ENCODE measurements at places on chromosomes 2 and 18.

- DNase-seq: no peak
These were observed 484.8 kb upstream of the ID2 start for GRCh38 chr2:8197101-8197500.

- no peak for DNase-seq
These were observed 26.6 kb downstream of the SPTBN1 start for GRCh38 chr2:54482715-54483114.

DNA sequence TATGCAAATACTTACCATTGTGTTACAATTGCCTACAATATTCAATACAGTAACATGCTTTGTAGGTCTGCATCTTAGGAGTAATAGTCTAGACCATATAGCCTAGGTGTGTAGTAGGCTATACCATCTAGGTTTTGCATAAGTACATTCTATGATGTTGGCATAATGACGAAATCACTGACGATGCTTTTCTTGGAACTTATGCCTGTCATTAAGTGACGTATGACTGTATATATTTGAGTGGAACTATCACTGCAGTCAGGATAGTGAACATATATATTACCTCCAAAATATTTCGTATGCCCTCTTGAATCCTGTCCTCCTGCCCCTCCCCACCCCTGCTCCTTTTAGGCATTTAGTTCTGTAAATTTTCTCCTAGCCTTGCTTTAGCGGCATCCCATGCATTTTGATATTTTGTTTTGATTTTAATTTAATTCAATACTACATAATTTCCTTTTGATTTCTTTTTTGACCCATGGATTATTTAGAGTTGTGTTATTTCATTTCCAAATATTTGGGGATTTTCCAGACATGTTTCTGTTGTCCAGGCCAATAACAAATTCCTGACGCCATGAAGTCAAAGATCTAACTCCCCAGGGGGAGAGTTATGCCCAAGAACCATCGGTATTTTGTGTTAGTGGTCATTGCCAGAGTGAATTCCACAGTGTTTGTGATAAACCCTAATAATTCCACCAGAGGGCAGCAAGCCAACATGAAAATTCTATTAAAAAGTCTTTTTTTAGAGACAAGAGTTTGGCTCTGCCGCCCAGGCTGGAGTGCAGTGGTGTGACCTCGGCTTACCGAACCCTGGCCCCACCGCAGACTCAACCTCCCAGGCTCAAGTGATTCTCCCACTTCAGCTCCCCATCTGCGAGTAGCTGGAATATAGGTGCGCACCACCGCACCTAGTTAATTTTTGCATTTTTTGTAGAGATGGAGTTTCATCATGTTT lies 24.2 kb upstream of the CASP8 start:
- no peak for DNase-seq

DNA sequence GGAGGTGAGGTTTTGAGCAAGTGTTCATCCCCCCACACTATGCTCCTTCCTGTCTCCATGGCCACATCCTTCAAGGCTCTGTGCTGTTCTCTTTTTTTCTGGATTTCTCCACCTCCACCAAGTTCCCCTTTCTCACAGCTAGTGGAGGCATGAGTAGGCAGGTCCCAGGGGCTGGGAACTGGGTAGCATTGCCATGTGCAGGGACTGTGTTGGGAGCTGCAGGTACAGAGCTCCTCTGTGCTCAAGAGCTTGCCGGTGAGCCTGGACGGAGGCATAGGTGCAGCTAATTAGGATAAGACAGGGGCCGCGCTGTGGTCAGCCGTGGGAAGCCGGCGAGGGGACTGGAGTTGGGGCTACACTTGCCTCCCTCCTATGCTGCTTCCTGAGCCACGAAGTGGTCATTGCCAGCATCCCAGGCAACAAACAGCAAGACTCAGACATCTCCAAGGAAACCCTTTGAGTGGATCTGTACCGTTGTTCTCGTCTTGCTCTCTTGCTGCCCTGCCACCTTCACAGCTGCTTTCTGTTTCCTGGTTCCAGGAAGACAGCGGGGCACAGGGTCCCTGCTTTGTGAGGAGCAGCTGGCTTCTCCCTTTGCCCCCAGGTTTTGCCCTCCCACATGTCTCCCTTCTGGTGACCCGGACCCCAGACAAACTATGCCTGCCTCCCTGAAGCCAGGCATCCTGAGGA lies 36.9 kb downstream of the ATOH8 start:
- no peak for DNase-seq

DNA sequence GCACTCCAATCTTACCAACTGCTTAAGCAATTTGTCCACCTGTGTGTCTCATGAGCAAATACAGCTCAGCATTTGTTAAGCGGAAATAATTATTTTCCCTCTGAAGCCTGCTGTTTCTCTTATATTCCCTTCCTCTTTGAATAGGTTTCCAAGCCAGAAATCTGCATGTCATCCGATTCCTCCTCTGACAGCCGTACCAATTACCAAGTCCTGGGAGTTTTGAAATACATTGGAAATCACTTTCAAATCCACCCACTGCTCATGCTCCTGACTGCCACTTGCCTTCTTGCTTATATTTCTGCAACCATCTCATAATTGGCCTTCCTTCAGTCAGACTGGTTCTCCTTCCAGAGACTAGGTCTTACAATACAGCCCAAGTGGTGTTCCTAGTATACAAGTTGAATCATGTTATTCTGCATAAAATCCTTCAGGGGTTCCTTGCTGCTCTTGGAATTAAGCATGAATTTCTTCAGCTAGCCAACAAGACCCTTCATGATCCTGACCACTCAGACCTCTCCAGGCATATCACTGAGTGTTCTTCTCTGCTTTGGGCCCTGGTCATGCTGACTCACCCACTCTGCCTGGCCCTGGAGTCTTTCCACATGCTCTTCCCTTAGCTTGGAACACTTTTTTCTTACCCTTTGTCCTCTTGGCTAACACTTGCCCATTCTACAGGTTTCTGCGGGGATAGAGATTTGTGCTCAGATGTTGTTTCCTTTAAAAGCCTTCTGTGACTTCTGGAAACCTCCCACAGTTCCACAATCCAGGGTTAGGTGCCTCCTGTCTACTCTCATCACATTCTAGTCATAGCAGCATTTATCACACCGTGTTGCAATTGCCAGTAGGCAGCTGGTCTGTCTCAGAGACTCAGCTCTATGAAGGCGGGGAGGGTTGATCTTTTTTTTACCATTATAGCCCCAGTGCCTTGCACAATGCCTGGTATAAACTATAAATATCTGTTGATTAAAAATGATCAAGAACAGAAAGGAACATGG lies 157.6 kb downstream of the ARL6IP6 start:
- DNase-seq: no peak

- DNase-seq: no peak
These were observed 71.2 kb downstream of the MAP4K4 start for GRCh38 chr2:101768556-101769220.

DNA sequence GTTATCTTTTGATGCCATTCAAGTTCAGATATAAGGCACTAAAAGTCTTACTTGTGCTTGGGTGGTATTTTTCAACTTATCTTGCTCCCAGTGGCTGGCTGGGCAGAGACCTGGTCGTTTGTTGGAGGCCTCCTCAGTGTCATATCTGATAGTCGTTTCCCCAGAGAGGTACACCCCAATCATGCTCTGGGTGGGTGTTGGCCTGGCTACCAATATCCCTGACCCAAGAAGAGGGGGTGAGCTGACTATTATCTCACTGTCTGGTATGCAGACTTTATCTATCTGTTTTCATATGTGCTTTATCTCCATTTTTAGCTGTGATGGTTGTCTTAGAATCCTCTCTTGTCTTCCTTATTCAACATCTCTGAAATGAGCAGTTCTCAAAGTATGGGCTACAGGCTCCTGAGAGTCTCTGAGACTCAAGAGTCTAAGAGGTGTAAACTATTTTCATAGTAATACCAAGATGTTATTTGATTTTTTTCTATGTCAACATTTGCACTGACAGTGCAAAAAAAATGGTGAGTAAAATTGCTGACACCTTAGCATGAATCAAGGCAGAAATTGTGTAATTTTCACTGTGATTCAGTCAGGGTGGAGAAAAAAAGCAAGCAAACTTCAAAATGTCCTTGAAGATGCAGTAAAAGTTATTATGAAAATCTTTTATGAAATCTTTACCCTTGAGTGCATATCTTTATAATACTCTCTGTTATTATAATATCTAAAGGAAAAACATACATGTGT lies 12.3 kb upstream of the PLEK start:
- DNase-seq: no peak
